ENCODE measurements at places on chromosomes 3 and 15.

GRCh38 chr3:14804835-14805780 is 13.7 kb upstream of the FGD5 start:
- no peak for DNase-seq

DNA sequence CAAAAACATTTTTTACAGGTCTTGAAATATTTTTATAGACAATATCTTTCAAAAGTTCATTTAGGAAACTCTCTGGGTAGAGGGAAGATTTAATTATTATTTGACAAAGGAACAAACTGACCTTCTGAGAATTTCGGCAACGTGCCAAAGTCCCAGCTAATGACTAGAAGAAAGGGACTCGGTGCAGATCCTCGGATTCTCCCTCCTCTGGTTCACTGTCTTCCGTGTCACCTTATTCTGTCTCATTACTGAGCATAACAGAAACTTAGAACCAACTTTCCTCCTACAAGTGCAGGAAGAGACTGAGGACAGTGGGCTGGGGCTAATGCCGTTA is 339.1 kb downstream of the MECOM start:
- no peak for DNase-seq

GRCh38 chr3:158568784-158569183 is 2.2 kb upstream of the MLF1 start:
- peak; percentile 5 for DNase-seq

- DNase-seq, result no peak
These were observed 7.9 kb downstream of the ALAS1 start for GRCh38 chr3:52205727-52206372.

GRCh38 chr3:174125267-174125824 is 727.8 kb downstream of the NLGN1 start:
- DNase-seq, result peak; percentile 64

DNA sequence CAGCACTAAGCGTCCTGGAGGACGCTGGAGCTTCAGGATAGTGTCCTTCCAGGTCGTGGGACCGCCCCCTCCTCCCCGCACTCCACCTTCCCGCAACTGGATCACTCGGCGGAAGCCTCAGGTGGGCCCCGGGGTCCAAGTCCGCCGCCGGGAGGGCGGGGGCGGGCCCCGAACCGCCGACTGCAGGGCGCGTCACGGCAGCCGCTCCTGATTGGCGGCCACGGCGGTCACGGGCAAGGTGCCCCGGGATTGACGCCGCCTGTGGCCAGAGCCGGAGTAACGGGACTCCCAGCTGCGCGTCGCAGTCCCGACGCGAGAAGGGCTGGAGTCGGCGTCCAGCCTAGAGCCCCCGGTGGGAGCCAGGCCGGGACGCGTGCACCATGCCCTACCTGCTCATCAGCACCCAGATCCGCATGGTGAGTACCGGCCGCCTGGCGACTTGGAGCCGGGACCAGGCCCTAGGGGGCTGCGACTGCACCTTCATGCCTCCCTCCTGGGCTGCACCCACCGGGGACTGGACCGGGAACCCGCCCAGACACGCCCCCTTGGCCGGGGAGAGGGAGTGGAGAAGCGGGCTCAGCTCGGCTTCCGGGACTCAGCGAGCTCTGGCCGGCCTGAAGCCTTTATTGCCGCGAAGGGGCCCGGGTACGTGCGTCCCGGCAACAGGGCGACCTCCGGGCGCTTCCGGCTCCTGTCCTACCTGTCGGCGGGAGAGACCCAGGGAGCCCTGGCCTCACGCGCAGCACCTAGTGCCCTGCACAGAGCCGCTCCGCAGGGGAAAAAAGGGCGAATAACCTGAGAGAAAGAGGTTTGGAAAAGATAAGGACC is at the start of gene GCHFR:
GCHFR (plus strand) TSS at position 268 of the 828 bp plus-strand sequence; CDS start at position 381, 113 bp downstream.
- peak; percentile 50 for DNase-seq

- DNase-seq, result no peak
These were observed 25.2 kb upstream of the C2CD4B start for GRCh38 chr15:62190274-62190673.

- DNase-seq, result peak; percentile 24
These were observed 9.2 kb upstream of the CBLB start for GRCh38 chr3:105878061-105878460.
